Stimulated activated CD8-positive, alpha-beta memory T cell treated with anti-CD3 and anti-CD28 coated beads, Interleukin-7, amount 100 ng/mL, for 24 hours (primary cell): ENCODE measurements at places on chromosomes 3 and 15.

- DNase-seq = no peak
Measured at GRCh38 chr3:164550857-164551256, 527.4 kb downstream of the SI start.

- no peak for DNase-seq
Measured at GRCh38 chr3:127053979-127054378, 71.1 kb downstream of the PLXNA1 start.

- no peak for DNase-seq
Measured at GRCh38 chr3:11136116-11136515, 18.2 kb upstream of the HRH1 start.

- no peak for DNase-seq
Measured at GRCh38 chr3:3817865-3818264, 18.6 kb downstream of the LRRN1 start.

- no peak for DNase-seq
Measured at GRCh38 chr3:155192957-155193746, 100.3 kb downstream of the STRIT1 start.

GRCh38 chr3:197795200-197795599, 4.1 kb downstream of the LRCH3 start:
- no peak for DNase-seq

DNA sequence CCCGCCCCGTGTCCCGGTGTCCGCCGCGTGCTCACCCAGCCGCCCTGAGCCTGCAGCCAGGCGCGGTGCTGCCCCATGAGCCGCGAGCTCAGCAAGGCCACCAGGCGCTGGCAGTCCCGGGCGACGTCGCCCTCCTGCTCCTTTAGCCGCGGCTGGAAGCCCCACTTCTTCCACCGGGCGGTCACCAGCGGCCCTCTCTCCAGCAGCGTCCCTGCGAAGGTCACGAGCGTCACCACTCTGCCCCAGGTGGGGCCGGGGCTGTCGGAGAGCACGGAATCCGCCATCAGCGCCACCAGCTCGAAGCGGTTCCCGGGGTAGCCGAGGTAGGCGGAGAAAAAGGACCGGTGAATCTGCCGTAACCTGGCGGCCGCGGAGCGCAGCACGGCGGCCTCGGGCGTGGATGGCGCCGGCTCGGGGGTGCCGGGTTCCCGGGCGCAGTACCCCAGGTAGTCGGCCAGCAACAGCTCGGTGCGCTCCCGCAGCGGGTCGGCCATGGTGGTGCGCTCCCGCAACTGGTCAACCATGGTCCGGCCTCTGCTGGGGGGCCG, 298 bp downstream of the BCL2L10 start:
- DNase-seq = no peak

DNA sequence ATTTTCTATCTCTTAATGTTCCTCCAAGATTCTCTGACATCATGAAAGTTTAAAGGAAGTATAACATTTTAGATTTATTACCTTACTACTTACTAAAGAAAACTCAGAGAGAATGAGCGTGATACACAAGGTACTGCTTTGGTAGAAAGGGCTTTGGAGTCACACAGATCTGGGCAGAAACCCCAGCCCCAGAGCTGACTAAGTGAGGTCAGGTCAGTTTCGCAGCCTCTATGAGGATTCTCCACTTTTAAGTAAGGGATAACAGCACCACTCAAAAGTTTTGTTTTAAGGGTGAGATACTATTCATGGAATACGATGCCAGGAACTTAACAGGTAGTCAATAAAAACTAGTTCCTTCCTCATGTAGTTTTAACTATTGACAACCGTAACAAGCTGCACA, 76.1 kb downstream of the CLDN11 start:
- no peak for DNase-seq

DNA sequence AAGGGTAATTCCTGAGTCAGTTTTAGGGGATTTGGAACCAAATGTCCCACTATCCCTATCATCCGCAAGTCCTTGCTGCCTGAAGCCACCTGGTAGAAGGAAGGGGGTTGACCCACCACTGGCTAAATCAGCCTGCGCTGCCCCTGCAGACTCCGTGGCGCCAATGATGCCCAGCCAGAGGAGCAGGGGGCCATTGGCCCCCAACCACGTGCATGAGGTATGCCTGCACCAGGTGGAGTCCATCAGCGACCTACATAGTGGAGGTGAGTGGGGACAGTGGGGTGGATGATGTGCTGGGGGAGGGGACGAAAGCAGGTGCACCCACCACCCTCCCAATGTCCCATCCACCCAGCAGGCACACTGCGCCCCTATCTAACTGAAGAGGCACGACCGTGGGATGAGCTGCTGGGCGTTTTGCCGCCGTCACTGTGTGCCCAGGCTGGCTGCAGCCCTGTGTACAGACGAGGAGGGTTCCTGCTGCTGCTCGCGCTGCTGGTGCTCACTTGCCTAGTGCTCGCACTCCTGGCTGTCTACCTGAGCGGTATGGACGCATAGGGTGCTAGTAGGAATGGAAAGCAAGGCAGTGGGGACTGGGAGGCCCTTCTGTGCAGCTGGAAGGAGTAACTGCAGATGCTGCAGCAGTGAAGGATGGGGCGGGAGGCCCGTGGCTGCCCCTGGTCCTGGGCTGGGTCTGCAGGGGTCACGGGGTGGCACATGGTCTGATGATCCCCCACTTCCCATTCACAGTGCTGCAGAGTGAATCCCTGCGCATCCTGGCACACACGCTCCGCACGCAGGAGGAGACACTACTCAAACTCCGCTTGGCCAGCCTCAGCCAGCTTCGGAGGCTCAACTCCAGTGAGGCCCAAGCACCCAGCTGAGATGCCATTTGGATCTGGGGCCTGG, 5.7 kb downstream of the IFRD2 start:
- no peak for DNase-seq

- no peak for DNase-seq
Measured at GRCh38 chr3:88005066-88005465, 53.7 kb downstream of the CGGBP1 start.

- DNase-seq = no peak
Measured at GRCh38 chr3:38031022-38031994, 1.9 kb upstream of the PLCD1 start.

- no peak for DNase-seq
Measured at GRCh38 chr15:100847194-100847593, 32.4 kb upstream of the ALDH1A3 start.

DNA sequence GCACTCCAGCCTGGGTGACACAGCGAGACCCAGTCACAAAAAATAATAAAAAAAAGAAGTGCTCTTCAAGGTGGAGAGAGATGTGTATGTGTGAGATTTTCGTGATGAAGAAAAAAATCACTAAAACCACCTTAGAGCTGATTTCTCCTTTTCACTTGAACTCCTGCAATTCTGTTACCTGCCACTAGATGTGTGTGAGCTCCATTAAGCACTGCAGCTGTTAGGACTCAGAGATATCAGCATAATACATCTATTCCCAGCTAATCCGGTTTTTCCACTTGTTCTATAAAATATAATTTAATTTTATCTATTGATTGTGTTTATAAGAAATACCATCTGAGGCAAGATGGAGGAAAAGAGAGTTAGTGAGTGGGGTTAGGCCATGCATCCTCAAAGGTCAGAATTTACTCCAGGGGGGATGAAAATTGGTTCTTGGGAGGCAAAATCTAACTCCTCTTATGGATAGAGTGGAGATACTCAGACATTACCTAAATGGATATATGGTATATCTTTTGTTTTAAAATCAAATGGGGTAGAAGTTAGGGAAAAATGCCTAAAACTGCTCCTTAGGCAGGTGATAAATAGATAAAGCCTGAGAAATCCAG, 152.7 kb downstream of the IL20RB start:
- DNase-seq = no peak

GRCh38 chr3:58996730-58997129, 53.1 kb downstream of the CFAP20DC start:
- no peak for DNase-seq

GRCh38 chr3:51894391-51894790, 8.8 kb downstream of the IQCF1 start:
- no peak for DNase-seq

GRCh38 chr15:74621546-74621920, 5.9 kb downstream of the CLK3 start:
- no peak for DNase-seq

DNA sequence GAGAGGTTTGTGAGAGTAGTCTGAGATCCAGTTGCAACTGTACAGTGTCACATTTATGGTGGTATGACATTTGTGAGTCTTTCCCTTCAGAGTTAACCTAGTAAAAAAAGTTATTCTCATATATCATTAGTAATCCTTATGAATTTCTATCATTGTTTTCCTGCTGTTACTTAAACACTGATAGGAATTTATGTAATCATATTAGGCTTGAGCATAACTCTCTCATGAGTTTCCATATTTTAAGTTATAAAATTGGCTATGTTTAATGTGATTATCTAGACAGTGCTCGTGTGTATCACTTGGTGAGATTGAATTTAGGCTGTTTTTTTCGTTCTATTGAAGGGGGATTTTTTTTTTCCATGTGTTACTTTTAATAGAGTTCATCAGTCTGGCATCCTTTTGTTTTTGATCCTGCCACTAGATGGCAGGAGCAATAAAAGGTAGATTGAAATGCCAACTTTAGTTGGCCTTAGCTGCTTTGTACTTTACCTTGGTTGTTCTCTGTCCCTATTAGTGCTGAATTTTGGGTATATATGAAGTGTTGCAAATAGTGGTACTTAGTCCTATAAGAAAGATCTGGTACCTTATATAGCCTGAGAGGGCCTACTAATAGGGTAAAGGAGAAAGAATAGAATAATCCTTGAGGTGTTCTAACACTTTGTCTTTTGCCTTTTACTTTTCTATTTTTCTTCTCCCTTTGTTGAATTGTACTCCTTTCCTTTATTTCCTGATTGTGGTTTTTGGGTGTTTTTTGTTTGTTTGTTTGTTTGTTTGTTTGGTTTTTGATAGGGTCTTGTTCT, 17.9 kb downstream of the STT3B start:
- DNase-seq = no peak

DNA sequence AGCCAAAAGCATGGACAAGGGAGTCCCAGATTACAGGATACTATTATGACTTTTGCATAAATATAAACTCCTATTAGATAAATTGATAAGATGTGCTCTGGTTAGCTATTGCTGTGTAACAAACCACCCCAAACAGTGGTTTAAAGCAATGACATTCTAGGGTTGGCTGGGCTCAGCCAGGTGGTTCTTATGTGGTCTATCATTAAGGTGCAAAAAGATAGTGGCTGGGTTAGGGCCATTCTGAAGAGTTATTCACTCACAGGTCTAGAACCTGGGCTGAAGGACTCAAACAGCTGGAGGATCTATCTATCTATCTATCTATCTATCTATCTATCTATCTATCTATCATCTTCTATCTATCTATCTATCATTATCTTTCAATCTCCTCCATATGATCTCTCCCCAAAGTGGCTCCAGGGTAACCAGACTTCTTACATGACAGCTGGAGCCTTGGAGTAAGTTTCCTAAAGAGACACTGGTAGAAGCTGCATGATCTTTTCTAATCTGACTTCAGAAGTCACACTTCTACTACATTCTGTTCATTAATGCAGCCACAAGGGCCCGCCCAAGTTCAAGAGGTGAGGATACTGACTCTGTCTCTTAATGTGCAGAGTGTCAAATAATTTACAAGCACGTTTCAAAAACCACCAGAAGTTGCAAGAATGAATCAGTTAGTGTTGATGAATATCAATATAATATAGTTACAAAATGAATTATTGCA, 74.9 kb upstream of the XCR1 start:
- no peak for DNase-seq

GRCh38 chr3:43286841-43287499, 630 bp downstream of the SNRK start:
- DNase-seq = no peak

- DNase-seq = no peak
Measured at GRCh38 chr15:22960556-22960955, 19.6 kb downstream of the CYFIP1 start.
